Activated CD4-positive, alpha-beta T cell treated with anti-CD3 and anti-CD28 coated beads, Interleukin-2, amount 10 ng/mL, durations not matched to agents 7 days and 5 days (primary cell): ENCODE measurements at places on chromosomes 11 and 22. TPM values are rescaled to one million over a fixed set of nuclear protein-coding genes. Genes with fewer than 3 reads are reported as not detected.

Gene PGM2L1
- total RNA-seq, result 8.4 TPM

GRCh38 chr11:68439355-68440065 is 21.0 kb upstream of the PPP6R3 start:
- no peak overlapping the region for H3K27ac ChIP-seq
- peaks cover 5% of the 10 kb centered on the region for H3K4me1 ChIP-seq
- no peaks in the 10 kb centered on the region for H3K36me3 ChIP-seq
- H3K4me3 ChIP-seq, result no peak overlapping the region
- no peak for DNase-seq

DNA sequence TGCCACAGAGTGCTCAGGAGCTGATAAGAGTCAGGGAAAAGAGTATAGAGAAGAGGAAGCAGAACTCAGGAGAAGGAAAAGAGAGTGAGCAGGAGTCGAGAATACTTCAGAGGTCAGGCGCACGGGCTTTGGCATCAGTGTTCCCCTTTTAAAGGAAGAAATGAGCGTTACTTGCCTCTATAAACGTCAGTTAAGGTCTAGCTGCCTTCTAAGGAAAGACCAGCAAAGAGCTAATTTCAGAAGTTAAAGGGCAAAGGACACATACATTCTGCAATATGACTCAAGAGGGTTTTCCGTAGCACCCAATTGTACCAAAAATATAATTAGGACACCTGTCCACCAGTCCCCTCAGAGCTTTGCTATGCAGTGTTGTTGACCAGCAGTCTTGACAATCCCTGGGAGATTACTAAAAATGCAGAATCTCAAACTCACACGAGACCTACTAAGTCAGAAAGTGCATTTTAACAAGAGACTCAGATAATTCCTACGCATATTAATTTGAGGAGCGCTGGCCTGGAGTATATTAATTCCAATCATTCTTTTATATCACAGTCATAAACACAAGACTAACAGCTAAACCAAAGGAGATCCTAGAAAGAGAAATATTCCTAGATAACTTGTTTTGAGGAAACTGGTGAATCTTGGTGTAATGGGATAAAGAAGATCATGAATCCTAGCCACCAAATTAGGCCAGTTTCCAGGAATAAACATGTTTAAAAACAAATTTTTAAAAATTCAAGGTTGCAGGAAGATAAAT is 249.0 kb downstream of the CADM1 start:
- DNase-seq, result no peak
- no peaks in the 10 kb centered on the region for H3K27me3 ChIP-seq
- no peaks in the 10 kb centered on the region for H3K36me3 ChIP-seq
- H3K27ac ChIP-seq, result no peak overlapping the region

- no peak for DNase-seq
- no peaks in the 10 kb centered on the region for H3K27me3 ChIP-seq
- H3K4me1 ChIP-seq, result peaks cover 43% of the 10 kb centered on the region
- peak overlapping the region; percentile 97 for H3K4me3 ChIP-seq
- peak overlapping the region; percentile 99 for H3K27ac ChIP-seq
Measured at GRCh38 chr22:35399114-35399677, 744 bp upstream of the MCM5 start.

GRCh38 chr11:28606930-28607329 is 498.7 kb downstream of the METTL15 start:
- no peak overlapping the region for H3K4me3 ChIP-seq
- H3K27ac ChIP-seq, result no peak overlapping the region
- H3K27me3 ChIP-seq, result no peaks in the 10 kb centered on the region
- DNase-seq, result no peak
- H3K36me3 ChIP-seq, result no peaks in the 10 kb centered on the region
- no peaks in the 10 kb centered on the region for H3K4me1 ChIP-seq

- peaks cover 9% of the 10 kb centered on the region for H3K4me1 ChIP-seq
- no peak overlapping the region for H3K4me3 ChIP-seq
- H3K27me3 ChIP-seq, result peaks cover 7% of the 10 kb centered on the region
- H3K27ac ChIP-seq, result no peak overlapping the region
- H3K36me3 ChIP-seq, result no peaks in the 10 kb centered on the region
Measured at GRCh38 chr11:72525466-72525865, 91.1 kb upstream of the CLPB start.

GRCh38 chr11:33315822-33316221 is 58.6 kb downstream of the HIPK3 start:
- no peak overlapping the region for H3K4me3 ChIP-seq
- no peak overlapping the region for H3K27ac ChIP-seq
- peaks cover 6% of the 10 kb centered on the region for H3K36me3 ChIP-seq
- peaks cover 5% of the 10 kb centered on the region for H3K4me1 ChIP-seq

DNA sequence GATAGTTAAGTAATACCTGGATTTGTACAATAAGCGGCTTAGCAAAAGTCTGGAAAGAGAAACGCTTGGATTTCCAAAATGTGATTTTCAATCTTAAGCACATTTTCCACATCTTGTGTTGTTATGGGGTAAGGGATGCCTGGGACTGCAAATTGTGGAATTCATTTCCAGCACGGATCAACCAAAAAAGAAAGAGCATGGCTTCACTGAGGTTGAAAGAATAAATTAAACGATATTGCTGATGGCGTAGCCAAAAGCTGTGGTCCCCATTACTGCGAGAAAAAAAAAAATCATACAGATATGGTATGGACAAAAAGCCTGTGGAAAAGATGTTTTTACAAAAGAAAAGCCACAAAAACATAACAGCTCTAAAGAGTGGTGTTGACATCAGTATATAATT is 26.0 kb upstream of the ALX4 start:
- H3K36me3 ChIP-seq, result no peaks in the 10 kb centered on the region
- H3K4me3 ChIP-seq, result no peak overlapping the region
- H3K27me3 ChIP-seq, result peaks cover 52% of the 10 kb centered on the region
- no peak for DNase-seq
- no peaks in the 10 kb centered on the region for H3K4me1 ChIP-seq

DNA sequence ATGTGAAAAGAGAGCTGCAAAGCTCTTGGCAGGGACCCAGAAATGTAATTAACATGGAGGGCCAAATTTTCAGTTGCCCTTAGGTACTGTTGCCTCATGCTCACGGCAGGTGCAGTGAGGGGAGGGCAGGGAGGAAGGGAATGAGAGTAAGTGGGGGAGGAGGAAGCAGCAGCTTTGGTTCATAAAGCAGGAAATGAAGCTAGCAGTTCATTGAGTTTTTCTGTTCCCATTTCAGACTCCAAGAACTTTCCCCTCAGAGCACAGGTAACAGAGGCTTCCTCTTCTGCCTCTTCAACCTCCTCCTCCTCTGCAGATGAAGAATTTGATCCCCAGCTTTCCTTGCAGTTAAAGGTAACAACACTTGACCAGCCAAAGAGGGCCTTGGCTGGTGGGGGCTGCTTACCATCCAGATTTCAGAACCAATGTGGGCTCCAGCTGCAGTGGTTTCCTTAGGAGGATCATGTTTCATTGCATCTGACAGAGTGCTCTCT is 57.9 kb upstream of the PARVA start:
- DNase-seq, result no peak
- no peak overlapping the region for H3K4me3 ChIP-seq
- peaks cover 2% of the 10 kb centered on the region for H3K36me3 ChIP-seq
- no peak overlapping the region for H3K27ac ChIP-seq
- H3K27me3 ChIP-seq, result no peaks in the 10 kb centered on the region

Gene DDTL
- total RNA-seq, result 3.3 TPM

DNA sequence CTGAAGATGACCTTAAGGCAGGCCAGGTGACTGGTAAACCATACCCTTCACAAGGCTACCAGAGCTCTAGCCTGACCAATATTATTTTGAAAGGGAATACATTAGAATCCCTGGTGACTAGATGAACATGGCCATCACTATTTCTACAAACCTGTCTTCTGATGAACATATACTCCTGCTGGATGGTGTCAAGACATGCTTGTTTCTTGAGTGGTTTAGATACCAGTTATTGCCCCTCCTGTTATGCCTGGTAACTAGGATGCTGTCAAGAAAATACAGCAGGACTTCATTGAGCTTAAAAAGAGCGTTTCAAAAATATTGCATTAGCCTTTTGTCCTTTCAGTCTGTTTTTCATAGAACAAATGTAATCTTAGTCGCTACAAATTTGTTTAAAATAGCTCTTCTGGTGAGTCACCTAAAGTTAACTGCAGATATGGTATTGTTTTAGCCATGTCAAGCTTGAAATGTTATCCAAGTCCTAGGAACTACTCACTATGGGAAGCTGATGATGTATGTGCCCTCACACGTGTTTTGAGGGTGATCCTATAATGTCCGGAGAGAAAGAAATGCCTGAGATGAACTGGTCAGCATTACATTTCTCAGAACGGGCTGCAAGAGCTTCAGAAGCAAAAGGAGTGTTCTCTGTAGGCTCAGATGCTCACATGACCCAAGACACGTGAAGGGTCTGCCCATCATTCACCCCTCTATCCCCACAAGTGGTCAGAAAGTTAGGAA is 20.6 kb downstream of the ADM start:
- H3K27ac ChIP-seq, result no peak overlapping the region
- DNase-seq, result no peak
- H3K4me3 ChIP-seq, result no peak overlapping the region
- H3K4me1 ChIP-seq, result peaks cover 5% of the 10 kb centered on the region
- H3K27me3 ChIP-seq, result peaks cover 8% of the 10 kb centered on the region
- no peaks in the 10 kb centered on the region for H3K36me3 ChIP-seq

Gene TREH
- not detected for total RNA-seq

DNA sequence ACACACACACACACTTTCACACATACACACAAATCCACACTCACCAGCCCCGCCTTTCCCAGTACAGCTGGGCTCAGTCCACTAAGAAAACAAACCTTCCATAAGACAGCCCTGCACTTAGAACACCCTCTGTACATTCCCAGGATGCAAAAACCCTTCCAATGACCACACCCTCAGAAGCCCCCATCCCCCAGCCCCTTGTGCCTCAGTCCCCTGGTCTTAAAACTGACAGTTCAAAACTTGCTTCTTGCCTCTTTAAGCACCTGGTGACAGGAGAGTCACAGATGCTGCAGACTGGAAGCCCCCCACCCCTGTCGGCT is 23.0 kb downstream of the APLNR start:
- DNase-seq, result no peak
- H3K27ac ChIP-seq, result no peak overlapping the region
- no peaks in the 10 kb centered on the region for H3K4me1 ChIP-seq
- no peak overlapping the region for H3K4me3 ChIP-seq

Gene JOSD1
- total RNA-seq, result 61.8 TPM

- H3K4me1 ChIP-seq, result no peaks in the 10 kb centered on the region
- H3K27me3 ChIP-seq, result no peaks in the 10 kb centered on the region
- peak; percentile 43 for DNase-seq
- H3K36me3 ChIP-seq, result peaks cover 17% of the 10 kb centered on the region
- no peak overlapping the region for H3K4me3 ChIP-seq
Measured at GRCh38 chr11:17979770-17980371, 33.0 kb downstream of the SERGEF start.

- no peak overlapping the region for H3K27ac ChIP-seq
- no peak overlapping the region for H3K4me3 ChIP-seq
- no peaks in the 10 kb centered on the region for H3K27me3 ChIP-seq
- H3K36me3 ChIP-seq, result no peaks in the 10 kb centered on the region
- no peaks in the 10 kb centered on the region for H3K4me1 ChIP-seq
Measured at GRCh38 chr11:21511835-21512440, 680.9 kb upstream of the ANO5 start.

GRCh38 chr11:70666311-70666710 is 268.0 kb downstream of the CTTN start:
- peaks cover 14% of the 10 kb centered on the region for H3K27me3 ChIP-seq
- H3K27ac ChIP-seq, result no peak overlapping the region
- no peak for DNase-seq

Gene FXYD2
- 1.3 TPM for total RNA-seq

DNA sequence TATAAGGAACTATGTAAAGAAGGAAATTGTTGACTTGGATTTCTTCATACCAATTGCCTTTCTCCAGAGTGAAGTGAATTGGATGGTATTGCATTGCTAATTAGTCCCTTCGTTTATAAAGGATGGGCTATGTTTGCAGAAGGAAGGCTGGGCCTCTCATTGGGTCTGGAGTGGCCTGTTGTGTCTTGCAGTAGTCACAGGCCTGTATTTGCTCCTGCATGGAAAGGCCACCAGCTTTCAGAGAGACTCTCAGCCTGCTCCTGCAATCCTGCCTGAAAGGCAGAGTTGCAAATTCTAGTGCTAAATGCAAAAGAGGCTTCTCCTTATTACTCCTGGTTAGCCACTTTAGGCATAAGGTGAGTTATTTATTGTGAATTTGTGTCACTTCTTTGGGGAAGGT is 103.8 kb downstream of the EXT2 start:
- DNase-seq, result no peak
- H3K27ac ChIP-seq, result no peak overlapping the region
- H3K4me1 ChIP-seq, result no peaks in the 10 kb centered on the region
- no peak overlapping the region for H3K4me3 ChIP-seq
- H3K27me3 ChIP-seq, result no peaks in the 10 kb centered on the region

GRCh38 chr11:73019449-73019848 is 122.7 kb downstream of the FCHSD2 start:
- DNase-seq, result no peak
- no peaks in the 10 kb centered on the region for H3K27me3 ChIP-seq
- no peak overlapping the region for H3K27ac ChIP-seq
- no peaks in the 10 kb centered on the region for H3K4me1 ChIP-seq
- no peak overlapping the region for H3K4me3 ChIP-seq

DNA sequence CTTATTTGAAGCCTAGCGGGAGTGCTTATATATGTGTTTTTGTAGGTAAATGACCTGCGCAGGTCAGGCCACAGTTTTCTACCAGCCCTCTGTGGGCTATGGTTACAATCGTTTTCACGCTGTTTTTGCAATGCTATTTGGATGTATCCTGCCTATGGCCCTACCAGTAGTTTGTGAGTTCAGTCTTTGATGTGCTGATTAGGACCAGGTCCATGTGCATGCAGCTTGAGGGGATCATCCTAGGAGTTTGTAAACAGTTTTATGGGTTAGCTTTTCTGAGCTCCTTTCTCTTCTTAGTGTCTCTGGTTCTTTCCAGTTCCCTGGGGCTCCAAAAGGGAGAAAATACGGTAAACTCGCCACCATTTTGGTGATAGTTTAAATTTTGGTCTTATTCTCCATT is 142.5 kb downstream of the LDLRAD3 start:
- no peak overlapping the region for H3K4me3 ChIP-seq

DNA sequence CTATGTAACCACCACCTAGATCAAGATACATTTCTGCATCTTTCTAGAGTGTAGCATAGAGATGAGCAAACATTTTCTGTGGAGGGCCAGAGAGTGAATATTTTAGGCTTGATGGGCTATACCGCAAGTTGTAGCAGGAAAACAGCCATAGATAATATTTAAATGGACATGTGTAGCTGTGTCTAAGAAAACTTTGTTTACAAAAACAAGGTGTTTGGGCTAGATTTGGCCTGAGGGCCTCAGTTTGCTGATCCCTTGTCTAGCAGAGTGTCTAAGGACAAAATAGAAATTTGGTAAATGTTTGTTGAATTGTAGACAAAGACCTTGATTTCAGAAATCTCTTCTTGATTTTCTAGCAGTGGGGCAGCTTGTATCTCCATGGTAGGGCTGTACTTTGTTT is 36.3 kb downstream of the STIM1 start:
- no peak overlapping the region for H3K4me3 ChIP-seq
- no peaks in the 10 kb centered on the region for H3K27me3 ChIP-seq
- no peak overlapping the region for H3K27ac ChIP-seq
- DNase-seq, result no peak

- H3K4me1 ChIP-seq, result peaks cover 31% of the 10 kb centered on the region
- no peak for DNase-seq
- H3K27me3 ChIP-seq, result no peaks in the 10 kb centered on the region
- H3K36me3 ChIP-seq, result peaks cover 30% of the 10 kb centered on the region
Measured at GRCh38 chr11:66142370-66143263, 72.5 kb downstream of the PACS1 start.

Gene LIPT2
- 3.1 TPM for total RNA-seq
